Activated CD4-positive, alpha-beta T cell treated with anti-CD3 and anti-CD28 coated beads, Interleukin-2, amount 50 U/mL, for 4 hours (primary cell): ENCODE measurements at places on chromosomes 12 and 14.

GRCh38 chr12:115934046-115934445 lies 343.4 kb downstream of the MED13L start:
- DNase-seq, result no peak

- DNase-seq, result no peak
Measured at GRCh38 chr12:22459838-22460490, 84.4 kb downstream of the C2CD5 start.

DNA sequence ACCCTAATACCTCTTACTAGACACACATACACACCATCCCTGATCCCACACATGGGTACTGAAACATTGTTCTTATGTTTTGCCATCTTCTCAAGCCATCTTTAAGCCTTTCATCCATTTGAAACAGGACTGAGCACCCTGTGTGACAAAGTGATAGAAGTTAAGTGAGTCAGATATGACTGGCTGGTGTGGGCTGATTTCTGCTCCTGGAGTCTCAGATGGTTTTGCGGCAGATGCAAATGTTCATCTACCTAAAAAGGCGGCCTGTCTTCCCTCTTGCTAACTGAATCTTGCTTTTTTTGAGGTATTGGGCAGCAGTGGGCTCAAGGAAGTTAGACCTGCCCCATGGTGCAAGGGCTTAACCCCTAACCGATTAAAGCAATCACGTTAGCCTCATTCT lies 30.4 kb upstream of the PKP2 start:
- no peak for DNase-seq

DNA sequence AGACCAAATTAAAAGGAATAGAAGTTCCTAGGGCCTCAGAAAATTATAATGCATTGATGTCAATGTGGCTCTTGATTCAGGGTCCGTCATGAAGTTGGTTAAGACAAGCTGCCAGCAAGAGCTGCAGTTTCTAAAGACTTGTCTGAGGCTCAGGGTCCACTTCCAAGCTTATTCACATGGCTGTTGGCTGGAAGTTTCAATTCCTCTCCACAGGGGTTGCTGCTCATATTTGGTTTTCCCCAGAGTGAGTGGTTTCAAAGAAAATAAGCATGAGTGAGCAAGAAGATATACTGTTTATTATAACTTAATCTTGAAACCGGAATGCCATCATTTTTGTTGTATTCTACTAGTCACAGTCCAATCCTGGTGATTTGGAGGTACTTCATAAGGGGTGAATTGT lies 1247.4 kb downstream of the LRFN5 start:
- no peak for DNase-seq

DNA sequence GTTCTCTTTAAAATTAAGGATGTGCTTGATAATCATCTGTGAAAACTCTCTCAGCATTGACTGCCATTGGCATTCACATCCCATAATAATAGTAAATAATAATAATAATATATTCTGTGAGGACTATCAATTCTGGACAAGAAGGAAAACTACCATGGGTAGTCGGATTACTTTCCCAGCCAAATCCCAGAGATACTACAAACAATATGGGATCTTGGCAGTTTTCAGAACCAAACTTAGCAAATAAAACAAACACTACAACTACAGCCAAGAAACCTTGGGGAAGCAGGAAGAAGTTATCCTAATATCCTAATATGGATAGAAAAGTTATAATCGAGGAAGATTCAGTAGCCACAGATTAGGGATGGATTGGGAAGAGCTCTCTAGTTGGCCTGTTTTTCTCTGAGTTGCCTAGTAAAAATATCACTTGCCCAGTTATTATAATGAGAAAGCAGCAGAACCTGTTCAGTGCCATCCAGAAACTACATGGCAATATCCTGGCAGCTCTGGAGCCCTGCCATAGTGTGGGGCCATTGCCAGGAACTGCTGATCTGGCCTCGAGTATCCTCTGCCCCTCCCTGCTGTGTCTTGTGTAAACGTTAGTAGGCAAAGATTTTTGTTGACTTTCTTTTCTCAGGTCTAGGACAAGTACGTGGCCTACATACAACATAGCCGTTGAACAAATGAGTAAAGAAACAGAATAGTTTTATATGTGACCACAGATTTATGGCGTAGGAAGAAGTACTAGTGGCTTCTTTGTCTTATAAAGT lies 193.5 kb downstream of the SLC2A13 start:
- DNase-seq, result no peak

DNA sequence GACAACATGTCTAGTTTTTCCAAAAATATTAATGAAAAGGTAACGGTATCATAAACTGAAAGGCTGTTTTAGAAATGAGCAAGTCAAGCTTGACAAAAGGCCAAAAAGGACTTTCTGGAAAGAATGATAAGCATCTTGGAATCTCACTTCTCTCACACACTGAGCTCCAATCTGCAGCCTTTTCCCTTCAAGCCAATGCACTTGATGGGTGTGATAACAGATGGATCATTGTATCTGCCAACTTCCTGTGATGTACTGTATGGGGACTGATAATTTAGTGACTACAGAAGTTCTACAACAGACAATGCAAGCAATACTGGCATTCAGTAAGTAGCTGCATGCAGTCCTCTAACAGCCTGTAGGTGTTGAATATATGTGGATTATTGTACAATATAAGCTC lies 147.1 kb downstream of the MED13L start:
- no peak for DNase-seq

DNA sequence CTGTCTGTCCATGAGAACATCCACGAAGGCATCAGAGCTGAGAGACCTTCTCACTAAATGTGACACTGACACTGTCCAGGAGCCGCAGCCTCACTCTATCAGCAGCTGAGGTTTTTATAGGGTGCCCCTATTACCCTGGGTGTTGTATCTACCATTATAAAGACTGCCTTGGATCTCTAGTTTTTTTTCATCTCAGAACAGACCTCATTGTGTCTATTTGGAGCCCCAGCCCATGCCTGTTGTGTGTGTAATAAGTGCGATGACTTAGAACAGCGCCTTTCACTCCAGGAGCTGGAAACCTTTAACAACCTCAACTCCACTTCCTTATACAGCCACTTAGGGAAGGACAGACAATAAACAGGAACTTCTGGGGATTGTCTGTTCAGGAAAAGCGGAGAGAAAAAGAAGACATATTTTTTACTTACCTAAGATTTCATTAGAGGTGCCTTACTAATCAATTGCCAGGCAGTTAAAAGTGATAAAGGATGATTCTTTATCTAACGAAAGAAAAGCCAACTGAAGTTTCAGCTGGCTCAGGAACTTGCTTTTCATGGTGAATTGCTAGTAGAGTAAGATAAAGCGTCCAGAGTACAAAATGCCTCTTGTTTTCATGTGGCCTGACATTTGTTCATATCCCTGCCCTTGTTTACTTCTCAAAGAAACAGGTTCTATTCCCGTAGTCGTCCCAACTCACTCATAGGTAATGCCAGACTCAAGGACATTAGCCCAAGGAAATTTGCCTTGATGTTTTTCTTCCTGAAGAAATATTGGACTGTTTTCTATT lies 420.6 kb downstream of the RAD51B start:
- DNase-seq, result no peak

DNA sequence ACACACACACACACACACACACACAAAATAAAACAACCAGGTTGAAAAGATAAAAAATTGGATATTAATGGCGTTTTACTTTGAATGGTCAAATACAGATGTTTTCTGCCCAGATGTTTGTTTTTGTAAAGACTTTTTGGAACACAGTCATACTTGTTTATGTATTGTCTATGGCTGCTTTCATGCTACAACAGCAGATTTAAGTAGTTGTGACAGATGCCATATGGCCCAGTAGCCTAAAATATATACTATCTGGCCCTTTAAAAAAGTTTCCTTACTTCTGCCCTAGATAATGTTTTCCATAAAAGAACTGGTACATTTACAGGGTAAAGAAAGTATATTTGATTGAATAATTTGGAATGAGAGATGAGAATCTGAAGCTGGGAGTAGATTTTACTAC lies 1362.8 kb upstream of the SEL1L start:
- no peak for DNase-seq

- DNase-seq, result no peak
Measured at GRCh38 chr12:93279565-93280412, 97.9 kb upstream of the NUDT4 start.

- no peak for DNase-seq
Measured at GRCh38 chr14:88628033-88628432, 65.2 kb downstream of the ZC3H14 start.

DNA sequence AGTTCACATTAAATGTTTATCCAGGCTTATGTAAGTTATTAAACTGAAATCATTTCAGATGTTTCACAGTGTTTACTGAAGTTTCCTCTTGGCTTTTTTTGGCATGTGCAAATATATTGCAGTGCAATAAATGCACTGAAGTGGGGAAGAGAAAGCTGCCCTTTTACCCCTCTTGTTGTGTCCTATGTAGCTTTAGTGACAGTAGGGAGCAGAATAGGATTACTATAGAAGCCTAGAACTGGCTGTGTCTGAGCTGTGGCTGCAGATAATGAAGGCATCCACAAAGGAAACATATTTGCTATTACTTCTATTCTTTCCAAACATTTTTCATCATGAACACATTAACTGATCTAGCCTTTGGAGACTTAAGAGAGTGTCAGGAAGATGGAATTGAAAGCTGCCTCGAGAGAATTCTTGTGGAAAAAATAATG lies 24.1 kb upstream of the CNTN1 start:
- DNase-seq, result no peak

DNA sequence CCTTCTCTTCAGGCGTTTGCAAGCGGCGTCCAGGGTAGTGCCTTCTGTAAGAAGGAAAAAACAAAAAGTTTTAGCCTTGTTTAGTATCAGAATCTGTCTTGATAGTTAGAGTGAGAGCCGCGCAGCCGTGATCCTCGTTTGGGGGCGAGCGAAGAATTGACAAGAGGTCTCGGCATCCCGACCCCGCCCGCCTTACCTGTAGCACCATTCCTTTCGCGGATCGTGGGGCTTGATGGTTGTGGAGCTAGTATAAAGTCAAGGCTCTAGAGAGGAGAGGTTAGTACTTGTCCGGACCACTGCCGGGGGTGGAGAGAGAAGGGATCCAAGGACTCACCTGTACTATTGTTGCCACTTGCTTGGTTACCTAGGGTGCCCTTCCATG lies 494 bp downstream of the TMTC3 start:
- peak; percentile 7 for DNase-seq

- no peak for DNase-seq
Measured at GRCh38 chr12:12836571-12836970, 23.4 kb downstream of the DDX47 start.

DNA sequence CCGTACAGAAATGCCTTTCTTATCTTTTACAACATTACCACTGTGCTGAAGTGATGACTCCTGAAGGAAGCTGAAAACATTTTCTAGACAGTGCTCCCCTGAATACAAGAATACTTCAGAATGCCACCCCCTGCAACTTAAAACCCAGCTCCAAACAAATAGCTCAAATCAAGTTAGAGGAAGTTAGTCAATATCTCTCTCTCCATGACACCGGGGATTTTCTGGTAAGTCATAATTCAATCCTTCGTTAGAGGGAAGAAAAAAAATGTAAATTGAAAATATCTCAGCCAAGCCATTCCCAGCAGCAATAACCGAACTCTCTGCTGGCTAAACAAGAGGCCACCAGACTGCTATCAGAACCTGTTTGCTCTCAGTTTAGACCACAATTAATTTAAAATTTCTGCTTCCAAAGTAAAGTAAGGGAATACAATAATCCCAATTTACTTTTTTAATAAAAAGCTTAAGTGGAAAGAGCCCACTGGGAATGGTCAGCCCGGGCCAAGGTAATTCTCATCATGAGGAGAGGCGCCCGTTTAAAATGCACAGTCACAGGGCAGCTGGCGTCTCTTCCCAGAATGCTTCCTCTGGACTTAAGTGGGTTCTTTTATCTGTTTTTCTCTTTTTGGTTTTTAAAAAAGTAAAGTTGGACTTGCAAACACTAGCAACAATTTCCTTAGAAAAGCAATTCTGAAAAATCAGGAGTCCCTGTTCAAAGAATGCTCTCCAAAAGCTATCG lies 710.1 kb upstream of the STXBP6 start:
- no peak for DNase-seq

DNA sequence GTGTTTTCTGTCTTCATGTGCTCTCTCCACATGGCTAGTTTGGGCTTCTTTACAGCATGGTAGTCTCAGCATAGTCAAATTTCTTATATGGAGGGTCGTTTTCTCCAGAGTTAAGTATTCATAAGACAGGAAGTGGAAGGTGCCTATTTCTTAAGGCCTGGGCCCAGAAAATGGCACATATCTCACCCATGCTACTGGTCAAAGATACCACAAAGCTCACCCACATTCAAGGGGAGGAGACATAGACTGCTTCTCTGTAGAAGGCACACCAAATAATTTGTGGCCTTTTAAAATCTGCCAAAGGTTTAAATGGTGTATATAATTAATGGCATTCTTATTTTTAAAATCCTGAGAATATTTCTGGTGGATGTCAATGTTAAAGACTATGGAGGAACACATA lies 44.8 kb downstream of the CCDC91 start:
- no peak for DNase-seq

GRCh38 chr12:47547077-47547476 lies 158.8 kb downstream of the RPAP3 start:
- no peak for DNase-seq

- no peak for DNase-seq
Measured at GRCh38 chr12:55874443-55874842, 31.7 kb upstream of the MMP19 start.

- DNase-seq, result no peak
Measured at GRCh38 chr12:17304503-17305347, 698.8 kb upstream of the LMO3 start.

DNA sequence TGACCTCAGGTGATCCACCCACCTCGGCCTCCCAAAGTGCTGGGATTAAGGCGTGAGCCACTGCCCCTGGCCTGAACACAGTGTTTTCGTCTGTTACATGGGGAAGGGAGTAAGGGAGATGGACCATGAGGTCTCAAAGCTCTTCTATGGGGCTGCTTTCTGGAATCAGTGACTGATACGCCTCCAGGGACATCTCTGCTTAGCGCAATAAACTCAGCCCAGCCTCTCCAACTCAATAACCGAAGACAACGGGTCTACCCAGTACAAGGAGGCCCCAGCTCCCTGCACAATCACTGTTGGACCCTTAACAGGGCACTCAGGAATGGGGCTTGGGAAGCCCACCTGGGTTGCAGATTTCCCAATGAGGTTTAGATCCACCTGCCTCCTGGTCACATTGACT lies 42.6 kb upstream of the CHGA start:
- no peak for DNase-seq

GRCh38 chr14:65961004-65961403 lies 525.2 kb upstream of the CCDC196 start:
- DNase-seq, result peak; percentile 62
